ENCODE measurements at places on chromosomes 16 and 17.

DNA sequence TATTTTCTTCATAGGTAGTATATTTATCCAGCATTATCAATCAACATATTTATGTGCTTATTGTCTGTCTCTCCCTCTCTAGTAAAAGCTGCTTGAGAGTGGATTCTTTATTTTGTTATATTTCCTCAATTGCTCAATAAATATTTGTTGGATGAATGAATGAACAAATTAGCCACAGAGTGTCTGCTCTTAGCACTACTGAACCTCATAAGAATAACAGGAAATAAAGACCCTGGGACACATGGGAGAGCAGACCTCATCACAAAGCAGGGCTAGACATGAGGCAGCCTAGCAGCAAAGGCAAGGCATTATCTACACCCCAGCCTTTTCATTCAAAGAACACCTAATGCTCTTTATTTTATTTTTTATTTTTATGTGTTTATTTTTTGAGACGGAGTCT, 34.9 kb upstream of the TANC2 start:
- no peak for DNase-seq

DNA sequence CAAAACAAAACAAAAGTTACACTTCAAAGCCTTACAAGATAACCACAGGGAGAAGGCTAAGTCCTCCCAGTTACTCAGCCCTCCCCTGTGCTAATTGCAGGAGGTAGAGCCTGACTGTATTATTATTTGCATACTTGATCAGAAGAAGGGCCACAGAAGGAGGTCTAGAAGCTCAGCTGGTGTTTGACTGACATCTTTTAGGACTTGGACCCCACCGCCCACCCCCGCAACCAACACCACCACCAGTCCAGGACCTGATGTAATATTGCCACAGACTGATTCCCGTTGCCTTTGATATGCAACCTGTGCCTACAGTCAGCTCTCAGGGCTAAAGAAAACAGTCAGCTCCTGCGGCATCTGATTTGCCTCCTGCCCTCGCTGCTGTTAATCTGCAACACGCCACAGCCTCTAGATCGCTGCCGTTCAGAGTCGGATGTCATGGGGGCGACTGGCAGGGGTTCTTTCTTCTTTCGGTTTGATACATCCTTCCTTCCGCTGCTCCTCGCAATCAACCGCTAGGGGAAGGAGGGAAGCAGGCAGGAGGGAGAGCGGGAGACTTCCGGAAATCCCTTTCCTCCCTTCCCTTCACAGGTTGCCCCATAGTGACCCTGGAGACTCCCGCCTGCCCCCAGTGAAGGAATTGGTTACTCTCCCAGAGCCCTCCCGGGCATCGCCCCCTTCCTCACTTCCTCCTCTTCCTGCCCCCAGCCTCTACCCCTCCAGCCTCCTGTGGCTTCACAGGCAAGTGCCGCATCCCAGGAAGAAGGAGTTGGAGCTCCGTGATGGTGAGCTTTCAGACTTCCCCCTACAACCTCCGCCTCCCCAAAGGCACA, 90.5 kb upstream of the SOX9 start:
- peak; percentile 7 for DNase-seq

DNA sequence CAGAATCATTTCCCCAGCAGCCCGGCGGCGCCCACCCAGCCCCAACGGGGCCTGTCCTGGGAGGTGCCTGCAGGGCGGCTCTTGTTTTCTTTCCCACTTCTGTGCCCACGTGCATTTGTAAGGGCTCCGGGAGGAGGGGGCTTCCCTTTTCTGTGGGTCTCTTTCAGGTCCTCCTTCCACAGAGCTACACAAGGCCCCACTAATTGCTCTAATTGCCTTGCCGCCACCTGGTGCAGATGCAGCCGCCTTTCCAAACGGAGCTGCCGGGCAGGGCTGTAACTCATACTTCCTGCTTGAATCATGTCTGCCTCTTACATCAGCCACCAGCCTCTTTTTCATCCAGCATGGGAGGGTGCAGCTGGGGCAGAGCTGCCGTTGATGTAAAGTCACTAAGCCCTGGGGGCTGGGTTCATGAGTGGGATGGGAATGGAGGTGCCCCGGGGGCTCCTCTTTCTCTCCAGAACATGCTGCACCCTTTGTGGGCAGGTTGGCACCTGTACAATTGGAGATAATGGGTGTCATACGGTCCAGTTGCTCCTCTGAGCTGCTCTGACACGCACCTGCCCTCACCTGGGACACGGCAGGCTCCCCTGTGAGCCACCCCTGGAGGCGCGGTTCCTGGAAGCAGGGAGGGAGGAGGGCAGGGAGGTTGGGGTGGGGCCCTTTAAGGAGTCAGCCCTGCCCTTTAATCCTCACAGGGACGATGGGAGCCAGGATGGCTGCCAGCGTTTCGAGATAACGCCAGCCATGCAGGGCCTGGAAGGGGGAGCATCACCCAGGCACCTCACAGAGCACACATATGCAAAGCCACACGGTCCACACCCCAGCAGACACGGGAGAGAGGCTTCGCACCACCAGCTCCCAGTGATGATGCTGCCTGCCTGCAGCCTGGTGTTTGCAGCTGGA, 41.1 kb upstream of the KLHDC4 start:
- peak; percentile 78 for DNase-seq

- DNase-seq: no peak
Observed at GRCh38 chr16:12210925-12211869, 234.7 kb downstream of the SNX29 start.

GRCh38 chr17:16814439-16814838, 124.4 kb downstream of the CCDC144A start:
- DNase-seq: no peak

DNA sequence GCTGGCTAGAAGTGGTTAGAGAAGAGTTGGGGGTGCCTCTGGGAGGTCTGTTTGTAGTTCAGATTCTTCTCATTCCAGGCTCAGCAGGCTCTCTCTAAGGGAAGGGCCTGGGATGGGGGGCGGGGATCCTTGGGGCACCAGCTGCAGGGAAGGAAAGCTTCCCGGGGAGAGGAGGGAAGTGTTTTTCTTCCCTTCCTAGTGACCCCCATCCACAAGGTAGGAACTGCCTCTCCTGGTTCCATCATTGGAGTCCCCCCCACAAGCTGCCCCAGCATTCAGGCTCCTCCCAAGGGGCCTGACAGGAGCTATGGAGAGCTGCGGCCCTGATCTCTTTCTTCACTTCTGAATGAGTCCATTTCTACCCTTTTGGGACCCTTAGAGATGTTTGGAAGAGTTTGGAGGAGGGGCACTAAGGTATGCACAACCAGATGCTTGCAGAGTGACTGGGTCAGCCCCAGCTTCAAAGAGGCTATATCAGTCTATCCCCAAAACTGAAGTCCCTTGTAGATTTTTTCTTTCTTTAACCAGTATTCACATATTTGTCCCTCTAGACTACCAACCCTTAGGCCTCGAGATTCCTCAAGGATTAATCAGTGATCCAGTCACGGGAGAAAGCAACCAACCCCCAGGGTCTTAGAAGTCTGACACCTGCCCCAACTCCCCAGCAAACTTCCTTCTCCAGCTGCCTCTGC, 13.9 kb upstream of the FZD2 start:
- no peak for DNase-seq

DNA sequence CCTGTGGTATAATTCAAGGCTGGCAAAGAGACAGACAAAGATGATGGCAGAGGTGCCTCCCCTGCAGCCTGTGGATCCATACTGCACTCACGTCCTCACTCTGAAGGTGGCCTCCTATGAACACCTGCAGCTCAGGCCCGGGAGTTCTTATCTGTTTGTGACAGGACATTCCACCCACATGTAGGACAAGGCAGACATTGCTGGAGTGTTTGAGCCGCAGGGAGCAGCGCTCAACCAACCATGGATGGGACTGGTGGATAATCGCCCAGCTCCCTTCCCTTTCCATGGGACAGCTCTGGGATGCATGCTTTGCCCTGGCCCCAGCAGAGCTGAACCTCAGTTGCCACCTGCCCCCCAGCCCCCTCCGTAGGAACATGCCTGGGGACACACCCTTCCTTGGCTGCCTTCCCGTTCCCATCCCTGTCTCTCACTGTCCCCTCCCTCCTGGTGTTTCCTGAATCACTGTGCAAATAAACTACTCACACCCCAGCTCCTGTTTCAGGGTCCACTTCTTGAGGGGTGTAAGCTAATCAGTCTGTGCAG, 22.2 kb downstream of the ITPRIPL2 start:
- DNase-seq: no peak

DNA sequence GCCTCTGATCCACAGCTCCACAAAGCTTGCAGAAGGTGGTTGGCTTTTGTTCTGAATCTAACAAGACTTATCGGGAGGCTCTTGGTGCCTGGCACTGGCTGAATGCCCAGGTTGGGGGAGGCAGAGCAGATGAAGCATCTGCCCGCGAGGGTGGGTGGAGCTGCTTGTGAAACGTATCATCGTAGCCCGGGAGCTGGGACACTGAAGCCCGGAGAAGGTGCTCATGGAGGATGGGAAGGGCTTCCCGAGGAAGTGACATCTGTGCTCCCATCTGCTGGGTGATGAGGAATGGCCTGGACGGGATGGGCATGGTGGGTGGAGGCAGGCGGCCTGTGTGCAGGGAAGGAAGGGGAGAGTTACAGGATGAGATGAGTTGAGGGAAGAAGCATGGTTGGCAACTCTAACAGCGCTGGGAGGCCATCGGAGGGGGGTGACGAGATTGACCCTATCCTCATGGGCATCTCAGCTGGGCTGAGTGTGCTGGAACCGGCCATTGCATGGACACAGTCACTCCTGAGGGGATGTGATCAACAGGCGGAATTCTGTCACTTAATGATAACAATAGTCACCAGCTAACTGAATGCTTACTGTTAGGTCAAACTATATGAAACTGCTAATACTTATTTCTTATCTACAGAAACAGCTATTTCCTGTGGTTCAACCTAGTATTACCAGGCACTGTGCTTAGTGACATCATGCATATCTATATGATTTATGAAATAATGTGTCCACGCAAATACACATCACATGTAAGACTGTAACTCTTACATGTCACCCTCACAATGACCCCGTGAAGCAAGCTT, 102.7 kb downstream of the ABCC6 start:
- no peak for DNase-seq

- DNase-seq: no peak
Observed at GRCh38 chr16:19482291-19482690, 39.6 kb downstream of the GDE1 start.

GRCh38 chr16:15055141-15056053, 477 bp downstream of the NTAN1 start:
- DNase-seq: peak; percentile 51

DNA sequence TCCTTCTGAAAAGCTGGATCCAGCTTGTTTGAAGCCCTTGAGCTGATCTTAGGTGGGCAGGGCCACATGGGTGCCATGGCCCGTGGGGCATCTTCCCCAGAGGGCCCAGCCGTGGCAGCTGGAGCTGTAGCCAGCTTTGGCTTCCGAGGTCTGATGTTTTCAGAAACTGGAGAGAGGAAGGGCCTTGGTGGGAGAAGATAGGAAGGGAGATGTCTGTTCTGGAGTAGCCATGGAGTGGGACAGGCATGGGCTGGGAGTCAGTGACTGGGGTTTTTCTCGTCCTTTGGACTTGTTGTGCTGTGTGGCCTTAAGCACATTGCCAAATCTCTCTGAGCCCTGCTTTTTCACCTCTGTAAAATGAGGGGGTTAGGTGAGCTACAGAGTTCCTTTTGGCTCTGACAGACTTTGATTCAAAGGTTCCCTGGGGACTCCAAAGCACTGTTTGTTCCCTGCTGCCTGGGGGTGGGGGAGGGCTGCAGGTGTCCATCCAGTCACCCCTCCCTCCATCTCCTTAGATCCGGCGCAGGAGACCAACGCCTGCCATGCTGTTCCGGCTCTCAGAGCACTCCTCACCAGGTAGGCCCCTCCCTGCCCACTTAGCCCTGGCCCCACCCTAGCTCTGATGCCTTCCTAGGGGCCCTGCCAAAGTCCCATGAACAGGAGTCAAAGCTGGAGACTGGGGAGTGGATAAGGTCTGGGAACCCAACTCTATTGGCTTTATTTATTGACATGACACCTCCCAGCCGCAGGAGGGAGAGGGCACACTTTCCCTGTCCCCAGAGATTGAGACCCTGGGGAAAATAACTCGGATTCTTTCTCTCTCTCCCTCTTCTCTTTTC, 2.1 kb downstream of the PPP1R1B start:
- no peak for DNase-seq

DNA sequence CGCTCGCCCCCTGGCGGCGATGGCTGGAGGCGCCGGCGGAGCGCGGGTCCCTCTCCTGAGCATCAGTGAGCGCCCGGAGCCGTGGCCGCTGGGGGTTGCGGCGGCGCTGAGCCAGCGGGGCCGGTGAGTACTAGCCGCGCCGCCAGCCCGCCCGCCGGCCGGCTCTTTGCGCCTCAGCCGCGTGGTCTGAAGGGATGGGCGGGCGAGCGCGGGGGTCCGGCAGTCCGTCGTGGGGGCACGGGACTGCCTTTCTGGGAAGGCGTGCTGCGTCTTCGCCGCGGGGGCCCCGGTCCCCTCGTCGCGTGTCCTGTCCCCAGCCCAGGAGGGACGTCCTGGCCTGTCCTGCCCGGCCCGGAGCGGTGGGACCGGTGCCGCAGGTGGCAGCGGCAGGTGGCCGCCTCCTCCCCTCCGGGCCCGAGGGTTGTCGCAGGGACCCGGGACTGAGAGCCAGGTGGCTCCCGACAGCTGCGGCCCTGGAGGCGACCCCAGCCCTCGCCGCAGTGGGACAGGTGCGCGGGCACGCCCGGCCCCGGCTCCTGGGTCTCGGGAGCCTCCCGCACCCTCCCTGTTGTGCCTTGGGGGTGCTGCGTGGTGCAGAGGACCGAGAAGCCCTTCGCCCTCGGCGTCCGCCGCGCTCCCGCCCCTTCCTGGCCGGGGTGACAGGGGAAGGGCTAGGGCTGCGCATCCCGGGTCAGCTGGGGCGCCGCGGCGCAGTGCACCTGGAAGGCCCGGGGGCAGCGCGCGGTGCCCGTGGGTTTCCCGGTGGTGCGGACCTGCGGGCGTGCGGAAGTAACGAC, at the start of gene SPECC1:
TSS of gene SPECC1 (plus strand) at position 58 of the 797 bp plus-strand sequence. CDS start 87,293 bp downstream, outside the sequence.
- peak; percentile 85 for DNase-seq

GRCh38 chr17:37447641-37448040, 41.0 kb downstream of the TADA2A start:
- DNase-seq: no peak

GRCh38 chr16:17227278-17227677, 243.5 kb downstream of the XYLT1 start:
- DNase-seq: no peak

- DNase-seq: no peak
Observed at GRCh38 chr17:39118674-39119419, 32.6 kb downstream of the PLXDC1 start.

GRCh38 chr17:740240-741017, 8.0 kb downstream of the TLCD3A start:
- DNase-seq: peak; percentile 70

GRCh38 chr17:497241-498034, 144.8 kb upstream of the RPH3AL start:
- no peak for DNase-seq

Measured in stimulated activated CD4-positive, alpha-beta T cell treated with anti-CD3 and anti-CD28 coated beads, Interleukin-1b, Interleukin-23, amount 100 ng/mL, for 48 hours (primary cell).